ENCODE measurements at places on chromosomes 5 and 9. TPM values are rescaled to one million over a fixed set of nuclear protein-coding genes. Genes with fewer than 3 reads are reported as not detected.

GRCh38 chr5:32223972-32224609 lies 50.0 kb upstream of the GOLPH3 start:
- no peak for DNase-seq

Gene LVRN
- total RNA-seq: not detected

DNA sequence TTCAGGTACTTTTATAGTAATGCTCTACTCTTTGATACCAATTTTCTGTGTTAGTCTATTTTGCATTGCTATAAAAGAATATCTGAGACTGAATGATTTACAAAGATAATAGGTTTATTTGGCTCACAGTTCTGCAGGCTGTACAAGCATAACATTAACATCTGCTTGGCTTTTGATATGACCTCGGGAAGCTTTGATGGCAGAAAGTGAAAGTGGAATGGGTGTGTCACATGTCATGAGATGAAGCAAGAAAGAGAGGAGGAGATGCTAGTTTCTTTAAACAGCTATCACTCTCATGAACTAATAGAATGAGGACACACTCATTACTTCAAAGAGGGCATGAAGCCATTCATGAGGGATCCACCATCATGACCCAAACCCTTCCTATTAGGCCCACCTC lies 270.9 kb upstream of the IL12B start:
- no peak for DNase-seq

Gene AGXT2
- total RNA-seq: not detected

Measured in naive thymus-derived CD8-positive, alpha-beta T cell (primary cell).